Natural killer cell treated with Interleukin-12 subunit alpha and Interleukin-12 subunit beta and Interleukin-15 and Interleukin-18, amount 100 ng/mL, for 72 hours (primary cell): ENCODE measurements at places on chromosomes 5 and 9. TPM values are rescaled to one million over a fixed set of nuclear protein-coding genes. Genes with fewer than 3 reads are reported as not detected.

DNA sequence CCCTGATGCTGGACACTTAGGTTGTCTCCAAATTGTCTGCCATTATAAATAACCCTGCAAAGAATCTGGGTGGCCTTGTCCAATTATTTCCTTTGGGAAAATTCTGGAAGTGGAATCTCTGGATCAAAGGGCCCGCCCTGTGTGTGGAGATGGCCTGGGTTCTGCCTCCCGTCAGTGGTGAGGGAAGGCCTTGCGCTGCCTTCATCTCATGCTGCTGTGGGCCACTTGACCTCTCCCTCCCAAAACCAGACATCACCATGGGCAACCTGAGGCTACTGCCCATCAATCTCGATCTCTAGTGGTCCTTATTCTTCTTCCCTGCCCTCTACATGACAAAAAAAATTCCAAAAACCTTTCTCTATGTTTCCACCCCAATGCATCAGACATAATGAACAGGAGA, 6.6 kb downstream of the CLTB start:
- DNase-seq: no peak

DNA sequence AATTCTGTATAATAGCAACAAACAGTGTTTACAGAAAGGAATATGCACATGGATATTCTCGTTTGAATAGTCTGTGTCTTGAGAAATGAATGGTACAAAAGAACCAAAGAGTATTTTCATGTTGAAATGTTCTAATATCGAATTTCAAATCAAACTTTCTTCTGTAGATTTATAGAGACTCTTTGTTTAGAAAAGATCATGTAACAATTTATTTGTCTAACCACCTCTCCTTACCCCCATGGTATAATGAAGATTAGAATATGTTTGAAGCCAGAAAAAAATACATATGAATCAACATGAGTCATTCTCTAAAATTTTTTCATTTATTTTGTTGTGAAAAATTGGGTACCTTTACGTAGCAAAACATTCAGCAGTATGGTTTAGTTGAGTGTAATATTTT, 285.6 kb downstream of the PRR16 start:
- DNase-seq: no peak

- no peak for DNase-seq
Observed at GRCh38 chr9:128912270-128912853, 8.4 kb upstream of the PHYHD1 start.

GRCh38 chr9:76454311-76454710, 4.7 kb upstream of the GCNT1 start:
- DNase-seq: no peak

DNA sequence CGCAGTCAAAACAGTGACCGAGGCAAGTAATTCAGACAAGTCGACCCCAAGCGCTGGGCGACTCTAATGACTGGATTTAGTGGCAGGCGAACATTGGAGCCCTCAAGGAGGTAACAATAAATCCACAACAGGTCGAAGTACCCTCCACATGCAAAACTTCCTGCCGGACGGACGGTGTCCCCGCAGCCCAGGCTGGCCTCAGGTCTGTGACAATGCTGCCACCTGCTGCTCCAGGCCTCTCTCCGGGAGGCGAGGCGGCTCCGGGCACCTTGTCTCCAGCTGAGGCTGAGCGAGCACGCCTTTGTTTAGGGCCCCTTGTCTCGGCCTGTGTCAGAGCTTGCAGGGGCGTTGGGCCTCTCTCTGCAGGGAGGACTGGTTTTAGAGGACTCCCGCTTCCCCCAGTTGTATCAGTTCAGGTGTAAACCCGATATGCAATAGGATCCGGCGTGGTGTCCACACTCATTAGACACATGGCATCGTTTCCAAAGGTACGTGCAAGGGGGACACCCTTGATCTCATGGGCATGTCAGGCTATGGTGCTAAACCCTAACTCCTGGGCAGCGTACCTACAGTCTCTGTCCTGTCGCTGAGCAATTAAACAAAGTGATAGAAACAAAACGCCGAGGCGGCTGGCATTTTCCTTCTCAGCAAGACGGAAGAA, 628.0 kb upstream of the ADAMTS16 start:
- no peak for DNase-seq

- no peak for DNase-seq
Observed at GRCh38 chr5:56833325-56833724, 18.0 kb downstream of the MAP3K1 start.

GRCh38 chr5:137565450-137565849, 66.3 kb upstream of the SPOCK1 start:
- DNase-seq: no peak

- DNase-seq: no peak
Observed at GRCh38 chr5:152425083-152425482, 20.0 kb upstream of the NMUR2 start.

Gene DPYSL3
- 0.07 TPM for total RNA-seq

Gene TMEM171
- 0.62 TPM for total RNA-seq

Gene SPATA31C1
- total RNA-seq: not detected

Gene RASGEF1C
- not detected for total RNA-seq

Gene FOXD4L3
- not detected for total RNA-seq

Gene BTNL8
- total RNA-seq: not detected

Gene SLC4A9
- not detected for total RNA-seq

Gene MPDZ
- not detected for total RNA-seq
